Skin of body (tissue), 3 donors: ENCODE measurements at places on chromosomes 13 and 19. TPM values are rescaled to one million over a fixed set of nuclear protein-coding genes. Genes with fewer than 3 reads are reported as not detected.

The C2CD4C gene
- total RNA-seq, result 0.49 TPM

The RNF113B gene
- not detected for total RNA-seq

The CGB1 gene
- not detected for total RNA-seq

The SYNE4 gene
- total RNA-seq, result not detected

The MEX3D gene
- 19.3 TPM for total RNA-seq

The B3GNT3 gene
- 0.79 TPM for total RNA-seq

The KCTD4 gene
- 0.20 TPM for total RNA-seq

The TSPAN16 gene
- not detected for total RNA-seq

DNA sequence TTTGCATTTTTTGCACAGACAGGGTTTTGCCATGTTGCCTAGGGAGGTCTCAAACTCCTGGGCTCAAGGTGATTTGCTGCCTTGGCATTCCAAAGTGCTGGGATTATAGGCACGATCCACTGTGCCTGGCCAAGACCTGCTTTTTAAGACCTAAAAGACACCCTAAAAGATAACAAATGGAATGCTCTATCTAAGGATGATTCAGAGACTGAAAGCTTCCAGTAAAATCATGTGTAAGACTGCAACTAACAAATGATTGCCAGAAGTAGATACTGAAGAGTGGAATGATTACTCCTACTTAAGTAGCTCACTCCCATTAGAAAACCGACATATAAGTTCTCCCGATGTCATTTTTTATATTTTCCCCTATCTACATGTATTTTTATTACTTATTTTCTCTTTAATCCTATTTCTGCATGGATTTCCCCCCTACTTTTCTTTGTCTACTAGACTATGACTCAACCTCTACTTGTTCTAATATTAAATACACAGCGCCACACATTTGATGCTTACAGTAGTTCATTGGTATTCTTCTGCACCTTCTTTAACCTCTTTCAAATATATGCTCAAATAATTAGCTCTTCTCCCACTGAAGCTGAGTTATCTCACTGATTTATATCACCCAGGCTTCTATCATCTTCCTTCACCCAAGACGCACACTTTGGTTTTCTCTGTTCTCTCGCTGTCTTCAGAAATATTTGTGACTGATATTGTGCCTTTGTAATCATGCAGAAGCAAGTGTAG, 32.2 kb upstream of the KLF12 start:
- DNase-seq, result no peak

GRCh38 chr19:38891771-38892170, 7.6 kb downstream of the SIRT2 start:
- DNase-seq, result no peak

DNA sequence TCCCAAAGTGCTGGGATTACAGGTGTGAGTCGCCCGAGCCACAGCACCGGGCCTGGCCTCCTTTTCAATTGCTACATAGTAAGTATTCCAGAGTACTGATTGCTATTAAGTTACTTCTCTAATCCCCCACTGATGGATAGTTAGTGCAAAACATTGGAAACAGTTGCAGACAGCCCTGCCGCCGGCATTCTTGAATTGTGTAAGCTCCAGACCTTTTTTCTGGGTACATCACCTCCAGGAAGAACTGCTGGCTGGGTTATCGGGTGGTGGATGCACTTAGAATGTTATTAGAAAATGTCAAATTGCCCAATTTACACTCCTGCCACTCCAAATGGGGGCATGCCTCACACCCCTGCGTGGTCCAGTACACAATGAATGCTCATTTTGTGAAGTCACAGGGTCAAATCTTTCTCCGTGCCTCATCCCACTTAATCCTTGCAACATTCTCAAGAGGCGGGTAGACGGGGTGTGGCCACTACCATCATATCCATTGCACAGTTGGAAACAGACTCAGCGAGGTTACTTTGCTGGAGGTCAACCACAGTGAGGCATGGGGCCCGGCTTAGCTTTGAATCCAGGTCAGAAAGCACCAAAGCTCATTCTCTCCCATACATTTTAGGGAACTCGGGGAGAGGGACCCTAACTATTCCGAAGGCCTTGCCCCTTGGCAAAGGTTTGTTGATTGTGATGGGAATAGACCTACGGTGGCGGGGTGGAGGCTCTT, 1.0 kb upstream of the KDM4B start:
- no peak for DNase-seq

GRCh38 chr19:48760504-48761205, 5.3 kb downstream of the FGF21 start:
- DNase-seq, result no peak

DNA sequence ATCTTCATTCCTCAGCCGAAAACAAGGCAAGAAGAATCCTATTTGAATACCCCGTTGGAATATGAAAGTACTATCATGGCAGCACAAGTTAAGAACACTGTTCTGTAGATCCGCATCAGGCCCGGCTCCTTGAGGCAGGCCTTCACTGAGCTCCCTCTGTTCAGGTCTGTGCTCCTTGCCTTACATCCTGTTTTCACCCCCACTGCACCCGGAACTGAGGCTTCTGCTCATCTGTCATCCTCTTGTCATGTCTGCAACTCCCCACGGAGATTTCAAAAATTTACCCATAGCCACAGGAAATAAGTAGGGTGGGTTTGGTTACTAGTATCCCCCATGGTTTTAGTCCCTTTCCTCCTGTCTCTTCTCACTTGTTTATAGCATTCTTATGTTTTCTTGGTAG, 861.9 kb downstream of the GPC5 start:
- no peak for DNase-seq

DNA sequence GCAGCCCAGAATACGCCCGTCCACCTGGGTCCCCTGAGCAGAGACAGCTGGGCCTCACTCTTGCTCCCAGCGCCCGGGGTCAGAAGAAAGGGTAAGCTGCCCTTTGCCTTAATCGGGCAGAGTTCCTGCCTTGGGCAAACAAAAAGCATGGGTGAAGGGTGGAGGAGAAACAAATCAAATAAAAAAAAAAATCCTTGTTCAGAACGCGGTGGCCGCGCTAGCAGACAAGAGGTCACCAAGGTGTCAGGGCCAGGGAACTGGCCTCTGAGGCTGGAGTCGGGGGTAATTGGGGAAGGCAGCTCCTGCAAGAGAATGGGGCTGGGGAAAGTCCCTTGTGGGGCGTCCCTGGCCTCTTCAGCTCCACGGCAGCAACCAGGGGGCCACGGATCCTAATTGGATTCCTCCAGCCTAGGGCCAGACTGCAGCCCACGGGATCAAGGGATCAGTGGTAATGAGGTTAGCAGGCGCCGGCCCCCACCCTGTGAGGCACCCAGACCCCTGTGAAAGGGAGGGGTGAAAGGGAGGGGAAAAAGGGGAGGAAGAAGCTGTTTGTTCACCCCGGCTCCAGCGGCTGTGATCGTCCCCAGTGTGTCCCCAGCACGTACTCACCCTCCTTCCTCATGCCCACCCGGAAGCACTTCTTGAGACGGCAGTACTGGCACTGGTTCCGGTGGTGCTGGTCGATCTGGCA, 5.5 kb downstream of the NR2F6 start:
- no peak for DNase-seq

DNA sequence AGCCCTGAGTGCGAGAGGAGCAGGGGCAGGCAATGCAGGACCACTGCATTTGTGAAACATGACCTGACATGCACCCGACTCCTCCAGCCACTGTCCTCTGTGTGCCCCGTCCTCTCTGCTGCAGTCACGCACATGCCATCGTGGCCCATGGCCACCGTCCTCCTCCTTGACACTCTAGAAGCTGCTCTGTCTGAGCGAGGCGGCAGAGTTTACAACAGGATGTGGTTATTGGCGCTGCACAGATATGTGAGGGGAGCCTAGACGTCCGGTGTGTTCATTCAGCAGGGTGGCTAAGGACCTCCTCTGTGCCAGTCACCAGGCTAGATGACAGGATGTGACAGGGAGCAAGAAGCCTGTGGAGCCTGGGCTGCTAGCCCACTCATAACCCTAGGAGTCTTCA, 277.8 kb downstream of the FOXO1 start:
- no peak for DNase-seq

GRCh38 chr13:33381906-33382305, 96.4 kb upstream of the STARD13 start:
- DNase-seq, result no peak

DNA sequence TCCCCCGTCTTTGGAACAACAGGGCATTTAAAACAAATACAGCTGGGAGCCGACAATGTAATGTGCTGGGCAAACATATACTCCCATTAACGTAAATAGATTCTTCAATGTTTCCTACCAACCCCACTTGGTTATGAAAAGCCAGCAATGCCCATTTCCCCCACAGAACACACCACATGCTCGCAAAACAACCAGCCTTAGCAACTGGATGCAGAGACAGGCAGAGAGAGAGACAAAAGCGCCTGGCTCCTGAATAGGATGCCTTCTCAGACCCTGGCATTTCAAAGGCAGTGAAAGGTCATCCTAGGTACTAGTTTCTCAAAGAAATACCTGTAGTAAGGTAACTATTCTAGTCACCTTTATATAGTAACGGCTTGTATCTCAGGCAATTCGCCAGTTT, 462.9 kb downstream of the ITGBL1 start:
- no peak for DNase-seq

- DNase-seq, result no peak
These were observed 140.4 kb downstream of the TEX29 start for GRCh38 chr13:111460548-111461444.

DNA sequence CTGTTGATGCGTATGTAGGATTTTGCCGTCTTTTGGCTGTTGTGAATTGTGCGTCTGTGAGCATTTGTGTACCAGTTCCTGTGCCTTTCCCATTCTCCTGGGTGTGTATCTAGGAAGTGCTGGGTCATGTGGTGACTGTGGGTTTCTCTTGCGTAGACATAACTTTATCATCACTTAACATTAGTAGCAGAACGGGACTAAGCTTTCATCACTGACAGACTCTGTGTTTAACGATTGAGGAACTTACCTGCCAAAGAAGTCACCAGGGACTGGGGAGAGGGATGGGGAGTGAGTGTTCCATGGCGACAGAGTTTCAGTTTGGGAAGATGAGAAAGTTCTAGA, 15.0 kb downstream of the FZR1 start:
- DNase-seq, result no peak

GRCh38 chr13:113046883-113047244, 58.7 kb upstream of the F7 start:
- DNase-seq, result no peak

DNA sequence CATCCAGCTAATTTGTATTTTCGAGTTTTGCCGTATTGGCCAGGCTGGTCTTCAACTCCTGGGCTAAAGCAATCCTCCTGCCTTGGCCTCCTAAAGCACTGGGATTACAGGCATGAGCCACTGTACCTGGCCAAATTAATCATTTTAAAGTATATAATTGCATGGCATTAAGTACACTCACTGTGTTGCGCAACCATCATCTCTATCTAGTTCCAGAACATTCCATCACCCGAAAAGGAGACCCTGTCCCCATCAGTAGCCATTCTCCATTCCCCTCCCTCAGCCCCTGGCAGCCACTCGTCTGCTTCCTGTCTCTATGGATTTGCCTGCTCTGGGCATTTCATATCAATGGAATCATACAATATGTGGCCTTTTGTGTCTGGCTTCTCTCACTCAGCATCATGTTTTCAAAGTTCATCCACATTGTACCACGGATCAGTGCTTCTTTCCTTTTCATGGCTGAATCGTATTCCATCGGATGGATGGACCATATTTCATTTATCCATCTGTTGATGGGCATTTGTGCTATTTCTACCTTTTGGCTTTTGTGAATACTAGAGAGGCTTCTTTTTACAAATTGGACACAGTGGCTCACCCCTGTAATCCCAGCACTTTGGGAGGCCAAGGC, 13.1 kb downstream of the PGPEP1 start:
- no peak for DNase-seq
